ENCODE measurements at places on chromosomes 1 and 21.

- DNase-seq, result no peak
Observed at GRCh38 chr21:41066086-41066938, 101.6 kb upstream of the BACE2 start.

- DNase-seq, result no peak
Observed at GRCh38 chr1:108851567-108851966, 5.3 kb downstream of the AKNAD1 start.

- DNase-seq, result no peak
Observed at GRCh38 chr1:8204826-8205225, 113.1 kb upstream of the SLC45A1 start.

DNA sequence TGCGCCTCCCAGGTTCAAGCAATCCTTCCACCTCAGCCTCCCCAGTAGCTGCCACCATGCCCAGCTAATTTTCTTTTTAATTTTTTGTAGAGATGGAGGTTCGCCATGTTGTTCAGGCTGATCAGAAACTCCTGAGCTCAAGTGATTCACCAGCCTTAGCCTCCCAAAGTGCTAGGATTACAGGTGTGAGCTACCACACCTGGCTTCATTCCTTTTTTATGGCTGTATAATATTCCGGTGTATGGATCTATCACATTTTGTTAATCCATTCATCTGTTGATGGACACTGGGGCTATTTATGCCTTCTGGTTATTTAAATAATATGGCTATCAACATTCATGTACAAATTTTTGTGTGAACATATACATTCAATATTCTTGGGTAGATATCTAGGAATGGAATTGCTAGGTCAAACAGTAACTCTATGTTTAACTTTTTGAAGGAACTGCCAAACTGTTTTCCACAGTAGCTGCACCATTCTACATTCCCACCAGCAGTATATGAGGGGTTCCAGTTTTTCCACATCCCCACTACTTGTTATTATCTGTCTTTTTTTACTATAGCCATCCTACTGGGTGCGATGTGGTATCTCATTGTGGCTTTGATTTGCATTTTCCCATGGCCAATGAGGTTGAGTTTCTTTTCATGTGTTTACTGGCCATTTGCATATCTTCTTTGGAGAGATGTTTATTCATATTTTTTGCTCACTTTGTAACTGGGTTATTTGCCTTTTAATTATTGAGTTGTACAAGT lies 11.0 kb downstream of the SLC27A3 start:
- DNase-seq, result no peak

- no peak for DNase-seq
Observed at GRCh38 chr1:204725821-204726448, 40.4 kb upstream of the LRRN2 start.

DNA sequence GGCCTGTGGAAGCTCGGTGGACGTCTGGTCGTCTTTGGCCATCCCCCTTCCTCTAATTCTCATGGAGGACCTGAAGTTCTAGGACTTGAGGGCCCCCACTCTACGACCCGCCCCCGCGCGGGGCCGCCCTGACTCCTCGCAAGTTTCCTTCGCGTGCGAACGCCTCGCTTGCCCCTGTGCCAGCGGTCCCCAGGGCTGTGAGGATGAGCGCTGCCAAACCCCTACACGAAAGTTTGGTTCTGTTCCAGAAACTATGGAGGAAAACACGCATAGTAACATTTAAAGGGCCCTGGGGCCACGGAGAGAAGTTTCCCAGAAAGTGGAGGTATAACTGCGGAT lies 304 bp upstream of the GNG12 start:
- DNase-seq, result no peak
